ENCODE measurements at places on chromosomes 3 and 15.

- no peak for DNase-seq
Observed at GRCh38 chr3:126931806-126932187, 51.1 kb upstream of the PLXNA1 start.

- peak; percentile 68 for DNase-seq
Observed at GRCh38 chr15:99324082-99324620, 72.9 kb downstream of the LRRC28 start.

GRCh38 chr15:28096411-28096669 lies 2.8 kb downstream of the OCA2 start:
- no peak for DNase-seq

DNA sequence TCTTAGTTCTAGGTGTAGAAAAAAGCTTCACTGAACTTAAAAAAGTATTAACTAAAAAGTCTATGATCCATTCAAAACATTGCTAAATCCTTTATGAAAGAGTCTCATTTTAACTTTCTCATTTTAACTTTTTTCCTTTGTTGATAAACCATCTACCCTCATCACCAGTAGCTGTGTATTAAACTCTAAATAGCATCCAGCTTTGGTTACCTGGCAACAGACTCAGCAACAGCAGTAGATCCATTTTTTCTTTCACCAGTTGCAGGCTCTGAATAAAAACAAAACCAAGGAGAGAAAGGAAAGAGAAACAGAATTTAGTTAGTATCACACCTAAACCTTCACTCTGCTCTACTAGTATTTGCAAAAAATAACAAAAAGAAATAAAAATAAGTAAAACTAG lies 51.6 kb downstream of the TP53BP1 start:
- DNase-seq: peak; percentile 34

- peak; percentile 21 for DNase-seq
Observed at GRCh38 chr3:195403841-195404408, 38.9 kb downstream of the ACAP2 start.

DNA sequence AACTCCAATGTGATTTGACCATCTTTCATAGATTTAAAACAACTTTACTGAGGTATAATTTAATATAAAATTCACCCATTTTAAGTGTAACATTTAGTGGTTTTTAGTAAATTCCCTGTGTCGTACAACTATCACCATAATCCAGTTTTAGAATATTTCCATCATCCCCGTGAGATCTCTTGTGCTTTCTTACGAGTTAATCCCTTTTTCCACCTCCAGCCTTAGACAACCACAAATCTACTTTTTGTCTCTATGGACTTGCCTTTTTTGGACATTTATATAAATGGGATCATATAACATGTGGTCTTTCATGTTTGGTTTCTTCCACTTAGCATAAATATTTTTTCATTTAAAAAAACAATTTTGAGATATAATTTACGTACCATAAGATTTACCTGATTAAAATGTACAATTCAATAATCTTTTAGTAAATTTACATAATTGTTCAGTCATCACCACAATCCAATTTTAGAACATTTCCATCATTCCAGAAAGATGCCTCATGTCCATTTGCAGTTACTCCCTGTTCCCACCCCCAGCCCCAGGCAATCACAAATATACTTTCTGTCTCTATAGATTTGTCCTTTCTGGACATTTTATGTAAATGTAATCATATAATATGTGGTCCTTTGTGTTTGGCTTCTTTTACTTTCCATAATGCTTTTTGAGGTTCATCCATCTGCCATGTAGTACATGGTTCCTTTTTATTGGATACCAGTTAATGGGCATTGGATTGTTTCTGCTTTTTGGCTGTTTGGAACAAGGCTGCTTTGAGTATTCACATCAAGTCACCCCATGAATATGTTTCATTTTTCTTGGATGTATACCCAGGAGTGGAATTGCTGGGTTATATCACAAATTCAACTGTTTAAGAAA lies 3.1 kb downstream of the OXSR1 start:
- DNase-seq: peak; percentile 56

GRCh38 chr15:73005446-73005845 lies 46.8 kb upstream of the NEO1 start:
- no peak for DNase-seq

GRCh38 chr15:63374686-63375520 lies 6.7 kb downstream of the CA12 start:
- peak; percentile 79 for DNase-seq

DNA sequence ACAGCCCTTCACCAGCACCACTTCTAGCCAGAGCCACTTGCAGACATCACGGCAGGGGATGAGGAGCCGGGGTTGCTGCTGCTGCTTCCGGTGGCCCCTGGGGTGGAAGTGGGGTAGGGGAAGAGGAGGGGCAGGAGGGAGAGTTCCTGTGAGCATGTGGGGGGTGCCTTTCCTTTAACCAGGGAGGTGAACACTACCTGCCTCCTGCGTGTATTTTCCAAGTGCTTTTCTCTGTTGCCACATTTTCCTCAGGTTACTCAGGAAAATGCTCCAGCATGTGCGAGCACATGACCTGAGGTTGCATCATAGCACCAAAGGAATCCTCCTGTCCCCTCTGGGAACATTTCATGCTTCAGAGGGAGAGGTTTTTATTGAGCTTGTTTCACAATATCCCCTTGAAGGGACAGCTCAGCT lies 12.2 kb upstream of the SACM1L start:
- peak; percentile 95 for DNase-seq

DNA sequence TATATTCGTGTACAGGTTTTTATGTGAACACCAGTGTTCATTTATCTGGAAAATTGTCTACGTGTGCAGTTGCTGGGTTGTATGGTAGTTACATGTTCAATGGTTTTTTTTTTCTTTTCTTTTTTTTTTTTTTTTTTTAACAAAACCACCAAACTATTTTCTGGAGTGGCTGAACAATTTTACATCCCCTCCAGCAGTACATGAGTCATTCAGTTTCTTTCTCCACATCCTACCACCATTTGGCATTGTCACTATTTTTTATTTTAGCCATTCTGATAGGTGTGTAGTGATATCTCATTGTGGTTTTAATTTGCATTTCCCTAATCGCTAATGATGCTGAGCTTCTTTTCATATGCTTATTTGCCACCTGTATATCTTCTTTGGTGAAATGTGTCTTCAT lies 256.3 kb upstream of the EOMES start:
- no peak for DNase-seq

- DNase-seq: peak; percentile 44
Observed at GRCh38 chr3:45670991-45671390, 18.2 kb upstream of the SACM1L start.

GRCh38 chr15:87736401-87736800 lies 520.1 kb downstream of the NTRK3 start:
- DNase-seq: no peak

GRCh38 chr15:58134886-58135285 lies 3.3 kb upstream of the AQP9 start:
- no peak for DNase-seq

DNA sequence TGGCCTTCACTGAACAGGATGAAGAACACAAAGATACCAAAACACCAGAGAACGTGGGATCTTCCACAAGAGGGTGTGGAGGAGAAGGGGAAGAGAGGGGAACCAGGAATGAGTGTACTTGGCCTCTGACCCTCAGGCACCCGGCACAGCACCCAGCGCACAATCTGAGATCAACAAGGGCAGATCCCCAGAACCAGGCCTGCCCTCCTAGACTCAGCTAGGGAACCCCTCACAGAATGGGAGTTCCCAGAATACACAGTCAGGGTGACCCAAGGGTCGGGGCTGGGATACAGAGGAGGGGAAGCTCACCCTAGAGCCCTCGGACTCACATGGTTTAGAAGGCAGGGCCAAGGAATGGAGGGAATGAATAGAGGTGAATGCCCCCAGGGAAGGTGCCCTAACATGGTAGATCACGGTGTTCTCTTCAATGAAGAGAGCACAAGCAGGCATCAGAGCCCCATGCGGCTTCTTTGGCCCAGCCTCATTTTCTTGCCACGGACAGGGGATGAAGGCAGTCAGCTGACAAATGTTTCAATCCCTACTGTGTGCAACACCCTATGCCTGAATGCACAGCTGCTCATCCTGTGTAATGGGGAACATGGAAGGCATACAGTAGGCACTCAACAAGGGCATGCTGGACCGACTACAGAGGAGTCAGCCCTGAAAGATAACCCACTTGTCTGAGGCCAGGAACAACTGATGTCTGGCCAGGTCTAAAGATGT lies 13.1 kb downstream of the BMF start:
- no peak for DNase-seq

DNA sequence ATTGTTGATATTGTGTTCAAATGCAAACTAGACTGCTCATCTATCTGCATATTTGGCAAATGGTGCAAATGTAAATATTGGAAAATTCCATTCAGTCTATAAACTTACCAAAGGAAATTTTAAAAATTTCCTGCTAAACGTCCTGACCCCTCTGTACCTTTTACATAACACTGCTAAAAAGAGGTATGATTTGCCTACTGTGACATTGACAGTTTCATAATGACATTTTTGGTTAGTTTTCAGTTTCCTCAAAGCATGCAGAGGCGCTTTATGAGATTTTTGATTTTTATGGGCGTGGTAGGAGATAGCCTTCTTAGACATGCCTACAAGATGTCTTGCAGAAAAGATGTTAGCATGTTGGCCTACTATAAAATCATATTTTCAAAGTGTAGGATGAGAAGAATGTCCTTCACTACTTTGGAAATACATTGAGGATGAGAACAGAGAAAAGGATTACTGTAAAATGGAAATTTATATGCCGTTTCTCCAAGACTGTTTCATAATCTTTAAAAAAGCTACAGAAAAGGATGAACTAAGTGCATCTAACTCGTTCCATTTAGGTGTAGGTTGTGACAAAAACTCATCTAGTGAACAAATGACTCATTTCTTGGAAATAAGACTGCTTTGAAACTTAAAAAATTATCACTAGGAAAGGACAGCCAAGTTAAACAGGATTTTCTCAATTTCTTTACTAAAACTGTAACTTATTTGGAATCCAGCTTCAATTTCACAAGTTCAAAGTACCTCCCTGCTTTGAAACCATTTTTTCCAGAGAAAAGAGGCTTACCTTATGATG lies 14.5 kb upstream of the ISLR start:
- no peak for DNase-seq

GRCh38 chr15:101246391-101246790 lies 5.5 kb downstream of the CHSY1 start:
- no peak for DNase-seq

DNA sequence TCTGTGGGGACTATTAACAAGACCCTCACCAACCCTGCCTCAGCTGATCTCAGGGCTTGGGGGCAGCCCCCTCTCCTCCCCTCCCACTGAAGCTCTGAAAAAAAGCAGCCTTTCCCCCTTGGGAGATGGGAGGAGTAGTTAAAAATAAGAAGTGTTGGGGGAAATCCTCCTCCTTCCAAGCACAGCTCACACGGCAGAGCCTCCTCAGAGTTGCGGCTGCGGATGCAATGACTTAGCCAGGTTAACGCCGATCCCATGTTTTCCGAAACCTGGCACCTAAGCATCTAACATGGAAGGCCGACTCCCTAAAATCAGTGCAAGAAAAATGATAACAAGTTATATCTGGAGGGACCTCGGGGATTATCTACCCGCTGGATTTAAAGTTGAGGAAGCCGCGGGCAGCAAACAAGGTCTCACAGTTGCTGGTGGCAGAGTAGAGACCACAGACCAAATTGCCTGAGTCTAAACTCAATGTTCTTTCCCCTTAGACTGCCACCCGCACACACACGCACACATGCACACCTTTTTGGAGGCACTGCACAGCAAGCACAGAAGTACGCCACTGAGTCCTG lies 1.1 kb upstream of the TPM1 start:
- no peak for DNase-seq

DNA sequence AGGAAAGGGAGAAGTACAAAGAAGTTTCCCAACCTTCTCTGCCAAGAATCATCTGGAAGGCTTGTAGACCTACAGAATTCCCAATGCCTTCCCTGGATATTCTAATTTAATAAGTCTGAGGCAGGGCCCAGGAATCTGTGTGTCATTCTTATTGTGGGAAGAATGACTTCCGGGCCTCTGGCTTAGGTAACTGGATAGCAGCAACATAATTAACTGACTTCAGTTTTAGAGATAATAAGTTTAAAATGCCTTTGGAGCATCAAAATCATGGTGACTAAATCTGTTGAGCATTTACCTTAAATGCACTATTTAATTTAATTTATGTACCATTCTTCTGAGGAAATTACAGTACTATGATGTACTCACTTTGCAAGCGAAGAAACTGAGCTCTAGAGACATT lies 44.3 kb upstream of the TM4SF1 start:
- no peak for DNase-seq

DNA sequence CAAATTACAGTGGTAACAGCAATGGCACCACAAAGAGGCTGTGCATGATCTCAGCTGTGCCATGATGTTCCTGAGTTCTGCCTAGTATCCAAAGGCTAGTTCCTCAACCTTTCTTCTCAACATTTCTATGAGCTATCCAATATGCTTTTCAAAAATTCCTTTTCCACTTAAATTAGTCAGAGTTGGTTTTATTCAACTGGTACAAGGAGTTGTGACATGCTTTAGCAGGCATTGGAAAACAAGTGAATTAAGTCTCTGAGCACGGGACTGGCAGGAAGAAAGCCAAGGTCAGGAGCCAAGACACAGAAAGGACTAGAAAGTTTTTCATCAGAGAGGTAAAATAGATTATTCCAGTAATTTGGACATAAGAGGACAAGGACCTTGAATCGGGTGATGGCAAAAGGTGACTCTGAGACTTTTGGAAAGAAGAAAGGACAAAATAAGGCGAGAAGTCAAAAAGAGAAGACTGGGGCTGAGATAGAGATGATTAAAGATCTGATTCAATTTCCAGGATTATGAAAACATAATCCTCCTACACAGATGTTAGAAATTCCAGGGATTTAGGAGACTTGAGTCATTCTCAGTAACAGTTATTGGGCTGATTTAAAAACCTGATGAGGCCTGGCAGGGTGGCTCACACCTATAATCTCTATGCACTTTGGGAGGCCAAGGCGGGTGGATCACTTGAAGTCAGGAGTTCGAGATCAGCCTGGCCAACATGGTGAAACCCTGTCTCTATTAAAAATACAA lies 36.1 kb downstream of the PBRM1 start:
- DNase-seq: peak; percentile 66

- no peak for DNase-seq
Observed at GRCh38 chr3:101602731-101603130, 28.8 kb downstream of the PCNP start.

GRCh38 chr3:16066975-16067374 lies 107.5 kb upstream of the GALNT15 start:
- DNase-seq: peak; percentile 88

DNA sequence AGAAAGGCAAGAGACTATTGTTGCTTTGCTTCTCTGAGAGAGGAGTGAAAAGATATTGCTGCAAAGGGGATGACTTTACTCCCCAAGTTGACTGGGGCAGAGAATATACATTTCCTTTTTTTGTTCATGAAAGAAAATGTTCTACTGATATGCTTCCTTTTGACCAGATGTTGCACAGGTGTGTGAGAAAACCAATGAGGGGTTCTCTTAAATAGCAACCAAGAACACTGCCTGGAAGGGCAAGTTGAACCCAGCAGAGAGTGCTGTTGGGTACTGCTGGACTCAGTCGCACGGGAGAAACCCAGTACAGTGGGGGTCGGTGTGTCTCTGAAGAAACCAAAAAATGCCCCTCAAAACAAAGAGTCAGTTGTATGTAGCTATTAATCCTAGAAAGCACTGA lies 101.2 kb downstream of the CHST2 start:
- no peak for DNase-seq
